Pancreas (tissue), 10 donors: ENCODE measurements at places on chromosomes 16 and 17. TPM values are rescaled to one million over a fixed set of nuclear protein-coding genes. Genes with fewer than 3 reads are reported as not detected.

DNA sequence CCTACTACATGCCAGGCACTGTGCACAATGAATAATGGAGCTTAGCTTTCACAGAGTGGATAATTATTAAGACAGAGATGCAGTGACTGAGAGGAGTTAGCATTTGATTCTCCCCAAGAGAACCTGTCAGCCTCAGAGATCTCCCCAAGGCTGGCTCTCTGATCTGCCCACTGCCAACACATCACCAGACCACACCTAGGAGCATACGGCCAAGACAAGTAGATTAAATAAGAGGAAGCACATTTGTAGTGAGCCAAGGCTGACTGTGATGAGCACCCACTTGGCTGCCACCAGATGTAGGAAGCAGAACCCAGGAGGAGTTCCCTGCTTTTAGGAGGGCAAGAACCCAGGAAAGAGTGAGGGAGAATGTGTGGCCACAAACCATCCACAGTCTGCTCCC lies 130.1 kb downstream of the SPACA3 start:
- no peak for DNase-seq
- no peak overlapping the region for H3K27ac ChIP-seq
- no peak overlapping the region for H3K4me3 ChIP-seq
- H3K4me1 ChIP-seq = no peaks in the 10 kb centered on the region
- no peaks in the 10 kb centered on the region for H3K27me3 ChIP-seq

GLTPD2 gene
- 0.39 TPM for total RNA-seq

- no peak overlapping the region for H3K4me3 ChIP-seq
- no peaks in the 10 kb centered on the region for H3K4me1 ChIP-seq
- H3K27ac ChIP-seq = no peak overlapping the region
- no peaks in the 10 kb centered on the region for H3K36me3 ChIP-seq
- no peaks in the 10 kb centered on the region for H3K27me3 ChIP-seq
- DNase-seq = no peak
These were observed 1.0 kb downstream of the FOXJ1 start for GRCh38 chr17:76139801-76140660.

GRCh38 chr16:73265935-73266334 lies 218.0 kb upstream of the ZFHX3 start:
- no peaks in the 10 kb centered on the region for H3K4me1 ChIP-seq
- no peak overlapping the region for H3K4me3 ChIP-seq
- no peaks in the 10 kb centered on the region for H3K36me3 ChIP-seq
- no peak for DNase-seq
- H3K27me3 ChIP-seq = no peaks in the 10 kb centered on the region

DNA sequence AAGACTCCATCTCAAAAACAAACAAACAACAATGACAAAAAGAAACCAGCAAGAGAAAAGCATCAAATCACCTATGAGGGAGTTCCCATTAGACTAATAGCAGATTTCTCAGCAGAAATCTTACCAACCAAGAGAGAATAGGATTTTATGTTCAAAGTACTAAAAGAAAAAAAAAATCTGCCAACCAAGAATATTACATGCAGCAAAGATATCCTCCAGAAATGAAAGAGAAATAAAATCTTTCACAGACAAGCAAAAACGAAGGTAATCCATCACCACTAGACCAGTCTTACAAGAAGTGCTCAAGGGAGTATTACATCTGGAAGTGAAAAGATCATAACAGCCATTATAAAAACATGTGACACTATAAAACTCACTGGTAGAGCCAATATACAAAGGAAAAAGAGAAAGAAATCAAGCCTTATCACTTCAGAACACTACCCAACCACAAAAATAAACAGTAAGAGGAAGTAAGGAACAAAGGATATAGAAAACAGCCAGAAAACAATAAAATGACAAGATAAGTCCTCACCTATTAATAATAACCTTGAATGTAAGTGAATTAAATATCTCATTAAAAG lies 66.3 kb downstream of the STX8 start:
- no peaks in the 10 kb centered on the region for H3K4me1 ChIP-seq
- H3K36me3 ChIP-seq = no peaks in the 10 kb centered on the region
- no peak overlapping the region for H3K4me3 ChIP-seq
- H3K27ac ChIP-seq = no peak overlapping the region
- no peaks in the 10 kb centered on the region for H3K27me3 ChIP-seq

DNA sequence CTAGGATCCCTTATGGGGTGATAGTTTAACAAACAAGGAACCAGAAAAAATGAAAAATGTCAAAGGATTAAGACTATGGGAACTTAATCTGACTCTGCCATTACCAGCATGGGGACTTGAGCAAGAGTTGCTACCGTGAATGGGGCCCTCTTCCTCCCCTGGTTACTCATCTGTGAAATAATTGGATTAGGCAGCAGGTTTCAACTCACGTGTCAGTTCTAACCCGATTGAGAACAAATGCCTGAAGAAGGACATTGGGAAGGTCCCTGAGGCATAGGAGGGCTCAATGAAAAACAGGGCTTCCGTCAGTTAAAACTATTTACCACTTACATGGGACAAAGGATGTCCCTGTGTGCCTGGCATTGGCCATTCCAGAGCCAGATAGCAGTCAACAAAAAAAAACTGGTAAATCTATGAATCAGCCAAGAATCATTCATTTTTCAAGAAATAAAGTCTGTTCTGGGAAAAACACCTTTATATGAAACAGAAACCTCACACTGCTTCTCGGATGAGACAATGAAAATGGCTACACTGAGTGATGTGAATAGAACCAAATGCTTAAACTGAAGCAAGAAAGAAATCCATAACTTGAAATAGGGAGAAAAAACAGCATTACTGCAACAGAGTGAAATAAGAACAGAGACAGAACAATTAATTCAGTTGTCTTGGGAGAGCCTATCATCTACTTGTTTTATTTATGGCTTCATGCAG lies 104.3 kb downstream of the ADAMTS18 start:
- no peaks in the 10 kb centered on the region for H3K27me3 ChIP-seq
- no peak overlapping the region for H3K27ac ChIP-seq
- DNase-seq = no peak
- no peak overlapping the region for H3K4me3 ChIP-seq

GRCh38 chr16:53912155-53912554 lies 208.2 kb downstream of the FTO start:
- peaks cover 12% of the 10 kb centered on the region for H3K4me1 ChIP-seq
- no peak overlapping the region for H3K4me3 ChIP-seq
- DNase-seq = no peak

SCO1 gene
- total RNA-seq = 8.6 TPM

DNA sequence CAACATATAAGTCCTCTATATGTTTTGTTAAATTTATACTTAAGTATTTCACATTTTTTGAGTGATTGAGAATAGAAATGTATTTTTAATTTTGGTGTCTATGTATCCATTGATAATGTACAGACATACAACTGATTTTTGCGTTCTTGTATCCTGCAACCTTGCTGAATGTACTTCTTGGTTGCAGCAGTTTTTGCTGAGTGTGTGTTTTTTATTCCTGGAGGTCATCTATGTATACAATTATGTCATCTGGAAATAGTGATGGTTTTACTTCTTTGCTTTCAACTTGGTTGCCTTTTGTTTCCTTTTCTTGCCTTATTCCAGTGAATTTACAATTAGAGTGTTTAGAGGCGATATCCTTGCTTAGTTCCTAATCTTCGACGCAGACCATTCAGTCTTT lies 67.5 kb upstream of the NETO2 start:
- no peak for DNase-seq
- no peak overlapping the region for H3K27ac ChIP-seq
- H3K4me1 ChIP-seq = no peaks in the 10 kb centered on the region
- no peaks in the 10 kb centered on the region for H3K27me3 ChIP-seq

GRCh38 chr17:1158879-1159278 lies 20.9 kb downstream of the ABR start:
- no peaks in the 10 kb centered on the region for H3K27me3 ChIP-seq
- H3K36me3 ChIP-seq = no peaks in the 10 kb centered on the region
- H3K4me1 ChIP-seq = no peaks in the 10 kb centered on the region
- DNase-seq = no peak
- no peak overlapping the region for H3K4me3 ChIP-seq

GRCh38 chr16:31496670-31497069 lies 11.5 kb downstream of the RUSF1 start:
- DNase-seq = no peak
- H3K4me3 ChIP-seq = no peak overlapping the region
- no peak overlapping the region for H3K27ac ChIP-seq
- peaks cover 47% of the 10 kb centered on the region for H3K36me3 ChIP-seq

GRCh38 chr17:66654106-66654740 lies 180.7 kb upstream of the CACNG5 start:
- no peak overlapping the region for H3K4me3 ChIP-seq
- H3K4me1 ChIP-seq = no peaks in the 10 kb centered on the region
- H3K36me3 ChIP-seq = no peaks in the 10 kb centered on the region
- H3K27me3 ChIP-seq = no peaks in the 10 kb centered on the region
- H3K27ac ChIP-seq = no peak overlapping the region
